Thymus (tissue), 14 donors: ENCODE measurements at places on chromosomes 16 and 17. TPM values are rescaled to one million over a fixed set of nuclear protein-coding genes. Genes with fewer than 3 reads are reported as not detected.

GRCh38 chr17:29246628-29247027 lies at the start of gene CRYBA1:
Gene CRYBA1 (plus strand): TSS chr17:29246859. CDS start chr17:29246864, 5 bp downstream.
- no peaks in the 10 kb centered on the region for H3K36me3 ChIP-seq
- H3K4me3 ChIP-seq: no peak within 1 kb of the TSS
- H3K27me3 ChIP-seq: no peaks in the 10 kb centered on the region
- no peaks in the 10 kb centered on the region for H3K4me1 ChIP-seq

DNA sequence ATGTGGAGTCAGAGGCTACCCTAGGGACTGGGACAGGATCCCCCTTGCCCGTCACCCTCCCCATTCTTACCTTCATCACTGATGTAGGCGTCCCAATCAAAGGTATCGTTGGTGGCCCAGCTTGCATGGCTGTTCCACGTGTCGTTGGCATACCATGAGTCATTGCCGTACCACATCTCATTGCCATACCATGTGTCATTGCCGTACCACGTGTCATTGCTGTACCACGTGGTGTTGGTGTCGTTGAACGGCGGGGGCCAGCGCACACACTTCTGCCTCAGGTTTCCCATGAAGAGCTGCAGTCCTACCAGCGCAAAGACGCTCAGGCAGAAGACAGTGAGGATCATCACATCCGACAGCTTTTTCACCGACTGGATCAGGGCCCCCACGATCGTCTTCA lies 4.8 kb downstream of the SCN4A start:
- peaks cover 13% of the 10 kb centered on the region for H3K4me1 ChIP-seq
- no peaks in the 10 kb centered on the region for H3K36me3 ChIP-seq
- no peak for DNase-seq
- no peak overlapping the region for H3K4me3 ChIP-seq

DNA sequence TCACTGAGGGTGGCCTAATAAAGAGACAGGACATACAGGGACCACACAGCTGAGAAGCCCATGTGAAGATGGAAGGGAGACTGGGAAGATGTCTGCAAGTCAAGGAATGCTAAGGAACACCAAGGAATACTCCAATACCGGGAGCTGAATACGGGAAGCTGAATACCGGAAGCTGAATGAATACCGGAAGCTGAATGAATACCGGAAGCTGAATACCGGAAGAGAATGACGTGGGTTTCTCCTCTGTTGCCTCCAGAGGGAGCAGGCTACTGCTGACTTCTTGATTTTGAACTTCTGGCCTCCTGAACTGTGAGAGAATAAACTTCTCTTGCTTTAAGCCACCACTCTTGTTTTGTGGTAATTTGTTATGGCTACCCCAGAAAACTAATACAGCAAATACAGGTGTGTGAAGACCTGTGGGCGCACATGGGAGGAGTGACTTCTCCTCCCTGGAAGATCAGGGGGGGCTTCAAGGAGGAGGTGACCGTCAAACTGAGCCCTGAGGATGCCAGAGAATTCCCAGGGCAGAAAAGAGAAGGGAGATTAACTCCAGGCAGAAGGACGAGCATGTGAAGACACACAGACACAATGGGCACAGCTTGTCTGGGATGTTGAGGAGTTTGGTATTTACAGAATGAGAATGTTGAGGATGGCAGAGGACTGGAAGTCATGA lies 259.9 kb downstream of the IRF8 start:
- H3K27me3 ChIP-seq: no peaks in the 10 kb centered on the region
- H3K27ac ChIP-seq: no peak overlapping the region
- H3K36me3 ChIP-seq: no peaks in the 10 kb centered on the region
- H3K4me1 ChIP-seq: no peaks in the 10 kb centered on the region

Gene RAB37
- total RNA-seq: 19.9 TPM

DNA sequence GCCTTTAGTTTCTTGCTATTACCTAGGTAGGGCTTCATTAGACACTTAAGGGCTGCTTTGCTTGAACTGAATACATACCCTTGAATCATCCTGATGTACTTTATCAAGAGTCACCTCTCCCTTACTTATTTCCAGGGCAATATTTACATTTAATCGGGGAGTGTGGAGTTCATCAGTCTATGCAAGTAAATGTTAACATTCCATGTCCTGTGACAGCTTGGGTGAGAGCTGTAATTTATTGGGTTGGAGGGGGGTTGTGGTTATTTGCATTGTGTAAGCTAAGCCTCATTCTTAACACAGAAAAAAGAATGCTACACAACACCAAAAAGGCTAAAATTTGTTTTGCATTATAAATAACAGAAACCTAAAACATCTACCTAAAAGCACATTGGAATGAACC lies 16.7 kb downstream of the KCNJ16 start:
- H3K27ac ChIP-seq: no peak overlapping the region
- H3K27me3 ChIP-seq: no peaks in the 10 kb centered on the region
- H3K36me3 ChIP-seq: no peaks in the 10 kb centered on the region
- no peak for DNase-seq

GRCh38 chr16:20897922-20898321 lies 2.2 kb downstream of the DCUN1D3 start:
- H3K4me3 ChIP-seq: no peak overlapping the region
- H3K36me3 ChIP-seq: peaks cover 4% of the 10 kb centered on the region
- no peaks in the 10 kb centered on the region for H3K27me3 ChIP-seq
- peaks cover 14% of the 10 kb centered on the region for H3K4me1 ChIP-seq

- H3K4me1 ChIP-seq: no peaks in the 10 kb centered on the region
- no peak overlapping the region for H3K27ac ChIP-seq
- no peak for DNase-seq
- H3K27me3 ChIP-seq: no peaks in the 10 kb centered on the region
- H3K36me3 ChIP-seq: no peaks in the 10 kb centered on the region
Observed at GRCh38 chr17:20122254-20122879, 113.2 kb downstream of the SPECC1 start.

DNA sequence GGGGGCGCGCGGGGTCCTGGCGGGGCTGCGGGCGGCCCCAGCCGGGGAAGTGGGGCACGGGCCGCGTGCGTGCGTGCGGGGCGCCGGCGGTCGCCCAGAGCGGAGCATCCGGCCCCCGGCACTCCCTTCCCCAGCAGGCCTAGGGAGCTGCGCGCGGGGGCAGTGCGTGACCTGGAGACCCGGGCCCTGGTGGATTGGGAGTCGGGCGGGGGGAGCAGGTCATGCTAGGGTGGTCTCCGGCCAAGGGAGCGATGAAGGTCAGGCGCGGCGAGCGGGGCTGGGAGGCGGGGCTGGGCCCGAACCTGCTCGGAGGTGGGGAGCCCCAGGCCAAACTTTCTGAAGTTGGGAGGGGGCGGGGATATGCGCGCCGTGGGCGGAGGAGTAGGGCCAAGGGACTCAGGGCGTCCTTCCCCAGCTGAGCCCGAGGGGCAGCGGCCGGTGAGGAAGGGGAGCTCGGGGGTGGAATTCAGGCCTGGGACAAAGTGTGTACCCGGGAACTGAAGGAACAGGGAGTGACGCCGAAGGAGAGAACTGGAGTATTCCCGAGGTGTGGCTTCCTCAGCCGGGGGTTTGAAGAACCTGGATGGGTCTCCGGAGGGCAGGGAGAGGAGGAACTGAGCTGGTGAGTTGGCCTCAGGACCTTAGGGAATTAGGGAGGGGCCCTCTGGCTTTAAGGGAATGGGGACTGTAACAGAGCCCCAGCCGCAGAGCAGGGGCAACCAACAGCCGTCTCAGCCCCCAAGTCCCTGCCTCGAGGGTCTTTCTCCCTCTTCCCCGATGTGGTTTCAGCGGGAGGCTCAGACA lies 589 bp downstream of the XYLT2 start:
- H3K36me3 ChIP-seq: no peaks in the 10 kb centered on the region
- H3K27me3 ChIP-seq: no peaks in the 10 kb centered on the region
- peak overlapping the region; percentile 78 for H3K4me3 ChIP-seq
- DNase-seq: no peak
- peak overlapping the region; percentile 5 for H3K27ac ChIP-seq
- H3K4me1 ChIP-seq: peaks cover 8% of the 10 kb centered on the region

- no peaks in the 10 kb centered on the region for H3K36me3 ChIP-seq
- DNase-seq: no peak
- no peaks in the 10 kb centered on the region for H3K27me3 ChIP-seq
- H3K27ac ChIP-seq: no peak overlapping the region
- H3K4me3 ChIP-seq: no peak overlapping the region
Observed at GRCh38 chr17:62800585-62800984, 7.5 kb downstream of the MARCHF10 start.

DNA sequence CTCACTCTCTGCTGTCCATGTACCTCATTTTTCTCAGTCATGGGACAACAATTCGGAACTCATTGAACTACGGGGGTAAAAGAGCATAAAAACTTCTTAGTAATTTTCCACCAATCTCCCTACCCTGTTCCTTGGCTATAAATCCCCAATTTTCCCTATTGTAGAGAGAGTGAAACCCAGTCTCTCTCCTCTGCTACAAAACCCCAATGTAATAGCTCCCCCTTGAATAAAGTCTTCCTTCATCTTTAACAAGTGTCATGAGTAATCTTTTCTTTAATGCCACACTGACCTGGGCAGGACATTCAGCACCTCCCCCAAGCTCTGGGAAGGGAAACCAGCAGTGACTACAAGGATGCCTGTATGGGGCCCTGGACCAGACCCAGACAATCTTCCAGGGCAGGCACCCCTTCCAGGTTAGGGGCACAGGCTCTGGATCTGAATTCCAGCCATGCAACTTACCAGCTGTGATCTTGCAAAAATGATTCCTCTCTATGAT lies 10.2 kb upstream of the EIF1 start:
- peak overlapping the region; percentile 31 for H3K4me3 ChIP-seq
- no peaks in the 10 kb centered on the region for H3K4me1 ChIP-seq
- H3K27me3 ChIP-seq: no peaks in the 10 kb centered on the region
- no peaks in the 10 kb centered on the region for H3K36me3 ChIP-seq
- no peak for DNase-seq

DNA sequence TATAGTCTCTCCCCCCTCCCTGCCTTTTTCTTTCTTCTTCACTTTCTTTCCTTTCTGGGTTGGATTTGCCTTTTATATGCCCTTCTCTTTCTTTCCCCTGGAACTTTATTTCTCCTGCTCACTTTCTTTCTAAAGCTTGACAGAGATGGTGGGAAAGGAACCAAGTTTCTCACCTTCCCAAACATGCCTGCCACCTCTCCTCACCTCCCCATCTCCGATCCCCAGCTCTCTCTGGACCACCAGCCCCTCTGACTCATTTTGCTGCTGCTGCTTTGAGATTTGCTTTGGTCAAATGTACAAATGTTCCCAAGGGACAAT lies 6.7 kb upstream of the LHX1 start:
- no peaks in the 10 kb centered on the region for H3K36me3 ChIP-seq
- no peaks in the 10 kb centered on the region for H3K4me1 ChIP-seq
- DNase-seq: no peak

DNA sequence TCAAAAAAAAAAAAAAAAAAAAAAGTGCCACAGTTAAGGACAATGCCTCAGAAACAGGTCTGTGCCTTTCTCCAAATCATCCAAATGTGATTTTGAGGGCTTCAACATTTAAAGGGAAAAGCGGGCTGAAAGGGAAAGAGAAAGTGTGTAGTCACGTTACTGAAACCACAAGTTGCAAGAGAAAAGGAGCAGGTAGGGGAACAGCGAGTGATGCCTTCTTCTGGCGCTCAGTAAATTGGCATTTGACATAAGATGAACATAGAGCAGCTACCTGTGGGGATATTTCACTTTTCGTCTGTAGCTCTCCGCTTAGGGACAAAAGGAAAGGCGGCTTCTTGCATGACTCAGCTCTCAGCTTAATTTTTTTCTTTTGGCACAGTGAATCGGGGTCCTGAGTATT lies 11.1 kb downstream of the CMTM2 start:
- peak overlapping the region; percentile 18 for H3K27ac ChIP-seq
- no peaks in the 10 kb centered on the region for H3K27me3 ChIP-seq
- peak overlapping the region; percentile 19 for H3K4me3 ChIP-seq
- no peak for DNase-seq
- H3K4me1 ChIP-seq: peaks cover 50% of the 10 kb centered on the region

Gene HSD11B2
- total RNA-seq: 0.09 TPM

DNA sequence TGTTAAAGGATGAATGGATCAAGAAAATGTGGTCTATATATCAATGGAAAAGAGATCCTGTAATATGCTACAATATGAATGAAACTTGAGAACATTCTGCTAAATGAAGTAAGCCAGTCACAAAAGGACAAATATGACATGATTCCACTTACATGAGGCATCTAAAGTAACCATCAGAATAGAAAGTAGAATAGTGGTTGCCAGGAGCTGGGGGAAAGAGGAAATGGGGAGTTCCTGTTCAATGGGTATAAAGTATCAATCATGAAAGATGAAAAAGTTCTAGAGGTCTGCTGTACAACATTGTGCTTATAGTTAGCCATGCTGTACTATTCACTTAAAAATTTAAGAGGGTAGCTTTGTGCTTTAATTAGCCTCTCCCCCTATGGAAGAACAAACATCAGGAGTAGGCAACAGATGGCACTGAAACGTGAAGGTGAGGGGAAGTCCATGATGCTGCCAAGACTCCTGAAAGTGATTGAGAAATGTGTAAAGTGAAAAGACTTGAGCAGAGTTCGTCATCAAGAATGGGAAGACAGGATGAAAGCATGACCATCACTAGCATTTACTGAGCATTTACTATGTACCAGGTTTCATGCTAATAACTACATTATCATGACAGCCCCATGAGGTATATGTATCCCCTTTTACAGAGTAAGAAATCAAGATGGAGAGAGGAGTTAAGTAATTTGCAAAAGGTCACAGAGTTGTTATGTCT lies 167.2 kb downstream of the CYB561 start:
- H3K27ac ChIP-seq: no peak overlapping the region
- no peaks in the 10 kb centered on the region for H3K36me3 ChIP-seq
- DNase-seq: no peak
- H3K4me3 ChIP-seq: no peak overlapping the region
- no peaks in the 10 kb centered on the region for H3K4me1 ChIP-seq

- no peak overlapping the region for H3K4me3 ChIP-seq
- H3K4me1 ChIP-seq: peaks cover 26% of the 10 kb centered on the region
- H3K36me3 ChIP-seq: peaks cover 91% of the 10 kb centered on the region
- DNase-seq: peak; percentile 41
Observed at GRCh38 chr16:68346892-68347480, 36.2 kb downstream of the PRMT7 start.

GRCh38 chr17:28861393-28862203 lies 6.8 kb downstream of the ERAL1 start:
- no peaks in the 10 kb centered on the region for H3K27me3 ChIP-seq
- no peak for DNase-seq
- H3K27ac ChIP-seq: no peak overlapping the region
- peaks cover 39% of the 10 kb centered on the region for H3K36me3 ChIP-seq
- H3K4me3 ChIP-seq: no peak overlapping the region
- H3K4me1 ChIP-seq: no peaks in the 10 kb centered on the region

Gene CSH2
- total RNA-seq: 1.0 TPM

Gene SYNGR3
- 1.2 TPM for total RNA-seq

Gene KRTAP4-12
- total RNA-seq: not detected

GRCh38 chr16:71796501-71797097 lies 12.0 kb downstream of the AP1G1 start:
- H3K27ac ChIP-seq: no peak overlapping the region
- DNase-seq: no peak
- peaks cover 11% of the 10 kb centered on the region for H3K36me3 ChIP-seq
- peaks cover 6% of the 10 kb centered on the region for H3K4me1 ChIP-seq
- no peaks in the 10 kb centered on the region for H3K27me3 ChIP-seq

GRCh38 chr17:194828-195602 lies 13.6 kb upstream of the DOC2B start:
- DNase-seq: no peak
- H3K36me3 ChIP-seq: no peaks in the 10 kb centered on the region
- no peak overlapping the region for H3K27ac ChIP-seq
- H3K27me3 ChIP-seq: no peaks in the 10 kb centered on the region
- no peak overlapping the region for H3K4me3 ChIP-seq

GRCh38 chr17:77318021-77318420 lies 177.3 kb downstream of the SEC14L1 start:
- no peak overlapping the region for H3K4me3 ChIP-seq
- H3K36me3 ChIP-seq: peaks cover 3% of the 10 kb centered on the region
- DNase-seq: no peak

GRCh38 chr17:32927201-32927723 lies 691 bp upstream of the TMEM98 start:
- H3K4me3 ChIP-seq: peak overlapping the region; percentile 43
- no peak for DNase-seq
- no peaks in the 10 kb centered on the region for H3K36me3 ChIP-seq
- no peaks in the 10 kb centered on the region for H3K4me1 ChIP-seq
- H3K27me3 ChIP-seq: peaks cover 37% of the 10 kb centered on the region

Gene NPB
- total RNA-seq: 1.7 TPM
